ENCODE measurements at places on chromosomes 16 and 17. TPM values are rescaled to one million over a fixed set of nuclear protein-coding genes. Genes with fewer than 3 reads are reported as not detected.

DNA sequence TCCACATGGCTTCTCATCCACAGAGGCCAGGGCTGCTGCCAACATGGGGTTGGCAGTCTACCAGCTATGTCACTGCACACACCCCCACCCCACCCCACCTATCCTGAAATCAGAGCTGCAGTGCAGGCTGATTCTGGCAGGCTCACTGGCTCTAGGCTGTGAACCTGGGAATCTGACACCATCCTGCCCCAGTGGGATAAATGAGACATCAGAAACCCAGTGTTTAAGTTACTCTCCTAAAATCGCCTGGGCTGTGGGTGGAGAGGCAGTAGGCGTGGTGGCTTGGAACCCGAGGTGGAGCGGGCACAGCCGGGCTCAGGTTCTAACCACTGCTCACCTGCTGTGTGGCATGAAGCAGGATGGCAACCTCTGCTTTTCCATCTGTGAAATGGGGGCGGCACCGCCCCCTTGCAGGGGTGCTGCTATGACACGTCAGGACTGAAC, 5.6 kb downstream of the SLC38A8 start:
- H3K4me3 ChIP-seq, result no peak overlapping the region
- no peaks in the 10 kb centered on the region for H3K36me3 ChIP-seq
- no peak overlapping the region for H3K27ac ChIP-seq
- DNase-seq, result no peak
- H3K27me3 ChIP-seq, result peaks cover 22% of the 10 kb centered on the region
- no peaks in the 10 kb centered on the region for H3K4me1 ChIP-seq

GRCh38 chr17:43832976-43833829, at the start of gene MPP3:
Gene MPP3 (minus strand): TSS chr17:43833146. CDS start chr17:43831906, 1,240 bp downstream.
- peak; percentile 66 for DNase-seq
- peak within 1 kb of the TSS; percentile 4 for H3K27ac ChIP-seq
- no peaks in the 10 kb centered on the region for H3K27me3 ChIP-seq

GRCh38 chr16:58056580-58056979, 31.0 kb downstream of the MMP15 start:
- H3K27ac ChIP-seq, result no peak overlapping the region

GRCh38 chr16:17744921-17745572, 274.3 kb upstream of the XYLT1 start:
- no peak overlapping the region for H3K4me3 ChIP-seq
- DNase-seq, result peak; percentile 38
- H3K27me3 ChIP-seq, result no peaks in the 10 kb centered on the region
- H3K27ac ChIP-seq, result no peak overlapping the region

VAT1L gene
- 86.9 TPM for total RNA-seq

Measured in fibroblast of lung (primary cell).